Stimulated activated CD4-positive, alpha-beta T cell treated with anti-CD3 and anti-CD28 coated beads, Interleukin-4, amount 100 ng/mL, for 48 hours (primary cell): ENCODE measurements at places on chromosomes 5 and 9.
A peak's percentile ranks its signal among the peaks of the same experiment; 100 is the strongest.

GRCh38 chr5:157729858-157730257 is 1.4 kb upstream of the THG1L start:
- DNase-seq = no peak

- no peak for DNase-seq
These were observed 14.3 kb downstream of the IRF1 start for GRCh38 chr5:132475987-132476875.

- no peak for DNase-seq
These were observed 5.5 kb upstream of the FIBCD1 start for GRCh38 chr9:130944510-130945058.

GRCh38 chr5:56802205-56802604 is 13.1 kb upstream of the MAP3K1 start:
- DNase-seq = no peak

GRCh38 chr9:3308609-3309008 is 217.2 kb downstream of the RFX3 start:
- no peak for DNase-seq

- no peak for DNase-seq
These were observed 23.6 kb upstream of the MYORG start for GRCh38 chr9:34400275-34400674.

DNA sequence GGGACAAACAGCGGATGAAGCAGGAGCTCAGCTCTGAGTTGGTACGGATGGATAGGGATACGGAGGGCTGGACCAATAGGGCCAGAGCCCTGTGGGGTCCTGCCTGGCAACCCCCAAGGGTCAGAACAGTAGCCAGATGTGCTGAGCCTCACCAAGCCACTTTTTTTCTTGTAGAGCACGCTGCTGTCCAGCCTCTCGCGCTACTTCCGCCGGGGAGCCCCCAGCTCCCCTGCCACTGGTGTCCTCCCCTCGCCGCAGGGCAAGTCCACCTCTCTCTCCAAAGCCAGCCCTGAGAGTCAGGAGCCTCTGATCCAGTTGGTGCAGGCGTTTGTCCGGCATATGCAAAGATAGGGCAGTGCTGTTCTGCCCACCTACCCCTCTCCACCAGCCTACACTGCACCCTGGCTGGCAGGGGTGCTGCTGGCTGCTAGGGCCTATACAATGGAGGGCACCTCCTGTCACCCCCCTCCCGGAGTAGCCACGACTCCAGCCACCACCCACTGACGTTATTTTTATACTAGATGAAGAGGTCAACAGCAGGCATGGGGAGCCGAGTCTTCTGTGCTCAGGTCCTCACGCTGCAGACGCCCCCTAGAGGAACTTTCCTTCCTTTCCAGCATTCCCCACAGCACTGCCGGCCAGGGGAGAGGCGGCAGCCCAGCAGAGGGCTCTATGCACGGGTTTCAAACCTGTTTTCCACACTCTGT is 21.6 kb downstream of the SH3GLB2 start:
- peak; percentile 35 for DNase-seq

DNA sequence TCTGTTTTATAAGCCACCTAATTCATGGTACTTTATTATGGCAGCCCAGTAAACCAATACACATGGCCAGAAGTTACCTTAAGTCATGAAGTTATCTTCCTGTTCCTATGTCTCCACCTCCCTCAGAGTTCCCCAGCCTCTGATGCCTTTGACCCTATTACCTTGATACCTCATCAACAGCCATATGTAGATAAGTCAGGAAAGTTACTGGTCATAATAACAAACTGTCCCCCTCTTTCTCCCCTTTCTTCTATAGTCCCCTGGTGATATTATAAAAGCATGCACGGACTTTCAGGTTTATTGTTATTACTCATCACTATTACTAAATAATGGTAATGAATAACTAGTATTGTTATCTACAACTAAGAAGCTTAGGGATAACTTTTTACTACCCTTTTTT is 168.9 kb upstream of the FER start:
- DNase-seq = no peak
